ENCODE measurements at places on chromosomes 2 and 18. TPM values are rescaled to one million over a fixed set of nuclear protein-coding genes. Genes with fewer than 3 reads are reported as not detected.

IL1R2 gene
- not detected for total RNA-seq

COPS7B gene
- total RNA-seq: 55.0 TPM

ING5 gene
- total RNA-seq: 55.6 TPM

ESPNL gene
- total RNA-seq: 0.07 TPM

ZNF804A gene
- not detected for total RNA-seq

SLC38A11 gene
- total RNA-seq: 0.49 TPM

CCL20 gene
- not detected for total RNA-seq

TLX2 gene
- total RNA-seq: not detected

GTF2A1L gene
- total RNA-seq: not detected

WIPF1 gene
- total RNA-seq: 397 TPM

ZNF638 gene
- total RNA-seq: 113 TPM

ASB18 gene
- not detected for total RNA-seq
